Neural progenitor cell (in vitro differentiated cells): ENCODE measurements at places on chromosomes 6 and 20.
A peak's percentile ranks its signal among the peaks of the same experiment; 100 is the strongest.

DNA sequence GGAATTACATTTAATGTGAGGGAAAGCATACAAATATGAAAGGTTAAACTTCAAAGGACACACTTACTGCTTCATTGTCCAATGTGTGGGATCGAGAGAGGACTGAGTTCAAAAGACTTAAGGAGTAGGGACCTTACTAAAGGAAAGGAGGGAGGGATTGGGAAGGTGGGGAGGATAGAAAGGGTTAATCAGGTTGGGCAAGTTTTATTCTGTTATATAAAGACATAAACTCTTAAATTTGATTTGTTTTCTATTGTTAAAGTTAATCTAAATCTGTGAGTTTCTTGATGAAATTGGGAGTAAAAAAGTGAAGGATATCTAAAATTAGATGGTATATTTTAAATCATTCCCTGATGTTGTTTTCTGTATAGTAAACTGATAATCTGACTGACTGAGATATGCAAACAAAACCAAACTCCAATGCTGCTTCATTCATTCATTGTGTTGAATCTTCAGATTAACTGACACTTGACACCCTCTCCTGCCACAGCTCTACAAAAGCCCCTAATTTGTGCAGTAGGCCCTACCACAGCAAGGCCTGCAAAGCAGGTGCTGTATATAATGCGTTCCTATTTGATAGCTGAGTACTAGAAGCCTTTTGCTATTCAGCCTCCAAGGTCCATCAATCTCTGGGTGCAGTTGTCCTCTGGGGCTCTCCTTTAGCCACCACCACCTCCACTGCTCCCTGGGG lies 1.3 kb upstream of the UBE2J1 start:
- DNase-seq = peak; percentile 84

GRCh38 chr6:109204511-109204910 lies 109.2 kb downstream of the CEP57L1 start:
- no peak for DNase-seq

- DNase-seq = peak; percentile 59
Measured at GRCh38 chr20:17971300-17972013, 2.6 kb downstream of the MGME1 start.

DNA sequence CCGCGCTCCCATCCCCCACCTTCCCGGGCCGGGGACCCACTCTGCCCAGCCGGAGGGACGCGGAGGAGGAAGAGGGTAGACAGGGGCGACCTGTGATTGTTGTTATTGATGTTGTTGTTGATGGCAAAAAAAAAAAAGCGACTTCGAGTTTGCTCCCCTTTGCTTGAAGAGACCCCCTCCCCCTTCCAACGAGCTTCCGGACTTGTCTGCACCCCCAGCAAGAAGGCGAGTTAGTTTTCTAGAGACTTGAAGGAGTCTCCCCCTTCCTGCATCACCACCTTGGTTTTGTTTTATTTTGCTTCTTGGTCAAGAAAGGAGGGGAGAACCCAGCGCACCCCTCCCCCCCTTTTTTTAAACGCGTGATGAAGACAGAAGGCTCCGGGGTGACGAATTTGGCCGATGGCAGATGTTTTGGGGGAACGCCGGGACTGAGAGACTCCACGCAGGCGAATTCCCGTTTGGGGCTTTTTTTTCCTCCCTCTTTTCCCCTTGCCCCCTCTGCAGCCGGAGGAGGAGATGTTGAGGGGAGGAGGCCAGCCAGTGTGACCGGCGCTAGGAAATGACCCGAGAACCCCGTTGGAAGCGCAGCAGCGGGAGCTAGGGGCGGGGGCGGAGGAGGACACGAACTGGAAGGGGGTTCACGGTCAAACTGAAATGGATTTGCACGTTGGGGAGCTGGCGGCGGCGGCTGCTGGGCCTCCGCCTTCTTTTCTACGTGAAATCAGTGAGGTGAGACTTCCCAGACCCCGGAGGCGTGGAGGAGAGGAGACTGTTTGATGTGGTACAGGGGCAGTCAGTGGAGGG lies 2.8 kb downstream of the SOX4 start:
- peak; percentile 71 for DNase-seq
